ENCODE measurements at places on chromosomes 2 and 18.

- DNase-seq, result no peak
Observed at GRCh38 chr18:58806826-58807714, 57.6 kb upstream of the ZNF532 start.

GRCh38 chr2:38619458-38620164 is 16.9 kb upstream of the HNRNPLL start:
- DNase-seq, result peak; percentile 63

DNA sequence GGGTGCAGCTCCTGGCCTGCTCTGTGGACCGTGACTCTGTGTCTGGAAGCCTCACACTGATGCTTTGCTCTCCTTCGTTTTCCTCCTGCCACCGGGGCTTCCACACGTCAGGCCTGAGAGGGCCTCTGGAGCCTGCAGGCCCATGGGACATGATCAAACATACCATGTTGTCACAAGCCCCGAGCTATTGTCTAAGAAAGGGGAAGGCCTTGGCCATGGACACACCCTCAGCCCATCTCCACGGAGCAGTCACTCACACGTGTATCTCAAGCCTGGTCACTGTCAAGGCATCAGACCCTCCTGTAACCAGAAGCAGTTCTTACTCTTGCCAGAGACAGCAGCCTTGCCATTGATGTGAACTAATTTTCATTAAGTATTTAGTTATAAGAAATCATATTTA is 814.1 kb upstream of the SALL3 start:
- DNase-seq, result no peak

- DNase-seq, result no peak
Observed at GRCh38 chr2:205169464-205169863, 512.8 kb upstream of the NRP2 start.

DNA sequence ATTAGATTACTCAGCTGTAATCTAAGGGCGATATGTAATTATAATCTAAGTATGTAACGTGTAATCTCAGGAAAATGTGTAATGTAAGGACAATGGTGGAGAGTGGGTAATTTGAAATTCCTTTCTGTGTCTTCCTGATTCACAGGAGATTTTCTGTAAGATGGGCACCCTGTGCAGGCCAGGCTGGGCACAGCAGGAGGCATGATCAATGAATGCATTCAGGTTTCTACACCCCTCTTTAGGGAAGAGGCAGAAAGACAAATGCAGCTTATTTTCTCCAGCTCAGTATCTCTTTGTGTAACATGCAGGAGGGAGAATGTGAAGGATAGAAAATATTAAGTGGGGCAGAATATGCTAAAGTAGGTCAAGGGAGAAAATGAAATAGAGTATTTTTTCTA is 320.1 kb downstream of the PIK3C3 start:
- no peak for DNase-seq

GRCh38 chr2:75634945-75635344 is 11.6 kb upstream of the MRPL19 start:
- DNase-seq, result no peak

DNA sequence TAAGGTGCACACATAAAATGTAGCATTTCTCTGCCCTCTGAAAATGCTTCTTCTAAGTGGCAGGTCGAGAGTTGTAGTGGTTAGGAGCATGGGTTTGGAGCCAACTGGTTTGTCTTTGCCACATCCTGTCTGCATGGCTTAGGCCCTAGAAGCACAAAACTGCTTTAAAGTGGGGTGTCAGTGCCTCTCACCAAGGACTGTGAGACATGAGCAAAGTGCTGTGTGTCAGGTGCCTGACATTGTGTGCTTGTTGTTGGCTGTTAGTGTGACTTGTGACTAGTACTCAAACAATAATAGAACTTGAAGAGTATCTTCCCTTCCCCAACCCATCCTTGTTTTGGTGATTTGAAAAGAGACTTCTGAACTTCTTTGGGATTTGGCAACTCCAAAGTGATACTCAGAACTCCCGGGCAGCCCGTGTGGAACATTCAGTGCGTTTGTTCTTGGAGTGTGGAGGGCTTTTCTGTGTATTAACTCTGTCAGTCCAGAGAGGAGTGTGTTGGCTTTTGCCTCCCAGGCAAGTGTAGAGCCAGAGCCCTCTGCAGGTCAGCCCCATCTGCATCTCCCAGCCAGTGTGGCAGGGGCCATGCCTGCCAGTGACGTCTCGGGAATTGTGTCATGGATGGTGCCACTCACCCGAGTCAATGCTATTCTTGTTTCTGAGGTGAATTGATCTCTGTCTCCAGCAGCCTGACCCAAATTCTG is 5.0 kb downstream of the MGAT5 start:
- DNase-seq, result no peak

GRCh38 chr18:71707985-71708500 is 836.1 kb downstream of the CBLN2 start:
- DNase-seq, result peak; percentile 4

DNA sequence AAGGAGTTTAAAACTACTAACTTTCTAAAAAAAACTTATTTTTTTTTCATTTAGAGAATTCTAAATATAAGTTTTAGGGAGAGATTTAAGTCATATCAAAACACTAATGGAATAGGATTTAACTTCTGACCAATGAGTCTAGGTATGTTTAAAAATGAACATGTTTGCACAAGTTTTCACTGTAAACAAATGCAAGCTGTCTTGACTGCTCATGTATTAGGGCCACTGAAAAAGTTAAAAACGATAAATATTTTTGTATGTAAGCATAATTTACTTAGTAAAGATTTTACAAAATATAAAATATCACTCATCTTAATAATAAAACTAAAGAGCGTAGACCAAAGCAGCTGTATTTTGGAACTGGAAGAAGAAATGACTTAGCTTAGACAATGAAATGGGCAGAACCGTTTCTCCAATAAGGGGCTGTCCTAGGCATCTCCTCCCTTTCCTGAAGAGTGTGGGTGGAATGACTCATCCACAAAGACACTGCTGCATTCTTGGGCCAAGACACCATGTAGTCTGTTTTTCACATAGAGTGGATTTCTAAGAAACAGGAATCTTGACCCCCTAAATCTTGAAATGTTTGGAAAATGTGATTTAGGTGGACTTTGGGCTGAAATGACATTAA is 118.8 kb downstream of the MEP1B start:
- peak; percentile 92 for DNase-seq

DNA sequence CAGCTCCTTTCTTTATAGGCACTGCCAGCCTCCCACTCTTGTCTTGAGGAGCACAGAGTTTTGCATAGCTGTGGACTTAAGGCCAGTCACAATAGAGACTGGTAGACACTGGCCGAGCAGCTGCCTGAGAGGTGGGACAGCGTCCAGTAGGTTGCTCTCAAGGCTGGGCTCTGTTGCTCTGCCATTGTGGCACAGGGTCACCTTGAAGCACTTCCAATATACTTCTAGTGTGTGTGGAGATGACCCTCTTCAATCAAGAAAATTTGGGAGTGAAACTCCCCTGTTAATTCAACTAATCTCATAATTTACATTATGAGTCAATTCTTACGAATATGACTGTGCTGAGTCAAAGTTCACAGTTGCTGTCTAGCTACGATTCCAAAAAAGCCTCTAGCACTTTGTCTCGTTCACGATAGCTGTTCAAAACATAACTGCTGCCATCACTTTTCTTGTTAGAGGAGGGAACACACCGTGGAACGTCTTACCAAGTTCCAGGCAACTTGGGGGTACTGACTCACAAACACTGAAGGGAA is 636.2 kb downstream of the EPHA4 start:
- DNase-seq, result no peak

GRCh38 chr2:169702996-169703395 is 8.7 kb downstream of the PHOSPHO2 start:
- peak; percentile 16 for DNase-seq

- peak; percentile 73 for DNase-seq
Observed at GRCh38 chr2:70094978-70095719, 7.9 kb downstream of the PCBP1 start.

DNA sequence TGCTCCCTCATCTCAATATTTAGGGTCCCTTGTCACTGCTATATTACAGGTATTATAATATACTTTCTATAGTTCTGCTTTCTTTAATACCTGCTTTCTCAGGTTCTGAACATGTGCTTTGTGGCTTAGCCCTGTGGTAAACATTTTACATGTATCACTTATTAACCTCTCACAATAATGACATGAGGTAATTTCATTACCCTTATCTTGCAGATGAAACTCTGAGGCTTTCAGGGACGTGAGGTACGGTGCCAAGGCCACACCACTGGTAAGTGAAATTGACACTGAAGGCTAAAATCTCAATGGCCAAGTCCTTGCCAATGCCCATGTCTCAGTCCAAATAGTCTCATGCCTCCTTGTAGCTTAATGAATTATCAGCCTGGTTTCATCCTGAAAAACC is 21.7 kb downstream of the LINC00305 start:
- DNase-seq, result no peak

- no peak for DNase-seq
Observed at GRCh38 chr18:31595121-31595771, 3.6 kb downstream of the TTR start.

DNA sequence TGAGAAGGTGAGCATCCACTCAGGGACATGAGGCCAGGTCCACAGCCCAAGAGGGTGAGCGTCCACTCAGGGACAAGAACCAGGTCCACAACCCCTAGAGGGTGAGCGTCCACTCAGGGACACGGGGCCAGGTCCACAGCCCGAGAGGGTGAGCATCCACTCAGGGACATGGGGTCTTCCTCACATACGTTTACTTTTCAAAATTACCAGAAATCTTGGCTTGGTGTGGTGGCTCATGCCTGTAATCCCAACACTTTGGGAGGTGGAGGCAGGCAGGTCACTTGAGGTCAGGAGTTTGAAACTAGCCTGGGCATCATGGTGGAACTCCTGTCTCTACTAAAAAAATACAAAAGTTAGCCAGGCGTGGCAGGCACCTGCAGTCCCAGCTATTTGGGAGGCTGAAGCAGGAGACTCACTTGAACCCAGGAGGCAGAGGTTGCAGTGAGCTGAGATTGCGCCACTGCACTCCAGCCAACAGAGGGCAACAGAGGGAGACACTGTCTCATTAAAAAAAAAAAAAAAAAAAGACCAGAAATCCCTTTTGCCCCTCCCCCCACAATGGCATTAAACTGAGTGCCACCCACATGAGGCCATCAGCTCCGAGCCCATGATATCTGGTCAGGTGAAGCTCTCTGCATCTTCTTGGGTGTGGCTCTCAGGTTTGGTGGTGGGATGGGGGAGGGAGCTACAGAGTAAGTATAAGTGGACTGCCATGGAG is 9.0 kb upstream of the MBP start:
- DNase-seq, result no peak

- no peak for DNase-seq
Observed at GRCh38 chr2:228987441-228988155, 283.5 kb downstream of the PID1 start.

DNA sequence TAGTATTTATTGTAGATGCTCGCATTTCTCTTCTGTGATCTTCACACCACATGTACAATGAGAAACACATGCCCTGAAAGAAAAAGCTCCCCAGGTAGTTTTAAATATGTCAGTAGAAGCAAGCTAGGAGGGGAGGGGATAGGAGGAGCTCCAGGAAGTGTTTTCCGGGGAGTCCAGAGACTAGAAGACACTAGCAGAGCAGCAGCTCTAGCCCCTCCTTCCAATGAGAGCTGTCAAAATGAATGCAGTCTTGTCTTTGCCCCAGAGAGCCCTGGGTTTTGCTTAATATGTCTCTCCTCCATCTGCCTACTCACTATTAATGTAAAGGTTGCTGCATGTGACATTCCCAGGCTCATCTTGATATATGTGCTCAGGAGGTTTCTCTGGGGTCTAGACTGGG is 462.6 kb upstream of the SOX11 start:
- no peak for DNase-seq

DNA sequence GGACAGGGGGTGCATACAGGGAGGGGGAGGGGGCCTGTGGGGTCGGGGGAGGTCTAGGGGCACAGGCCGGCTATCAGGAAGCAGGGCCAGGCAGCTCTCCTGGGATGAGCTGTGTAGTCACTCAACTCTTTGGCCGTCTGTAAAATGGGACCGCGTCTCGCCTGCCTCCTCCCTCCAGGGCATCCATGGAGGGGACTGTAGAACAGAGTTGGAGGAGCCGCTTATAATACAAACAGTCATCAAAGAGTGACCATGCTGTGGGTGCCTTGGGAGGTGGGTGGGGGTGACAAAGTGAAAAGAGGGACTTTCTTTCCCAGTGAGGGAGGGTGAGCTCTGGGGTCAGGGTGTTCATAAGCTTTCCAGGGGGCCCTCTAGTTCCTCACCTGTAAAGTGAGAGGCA is 169.6 kb upstream of the HAAO start:
- no peak for DNase-seq

DNA sequence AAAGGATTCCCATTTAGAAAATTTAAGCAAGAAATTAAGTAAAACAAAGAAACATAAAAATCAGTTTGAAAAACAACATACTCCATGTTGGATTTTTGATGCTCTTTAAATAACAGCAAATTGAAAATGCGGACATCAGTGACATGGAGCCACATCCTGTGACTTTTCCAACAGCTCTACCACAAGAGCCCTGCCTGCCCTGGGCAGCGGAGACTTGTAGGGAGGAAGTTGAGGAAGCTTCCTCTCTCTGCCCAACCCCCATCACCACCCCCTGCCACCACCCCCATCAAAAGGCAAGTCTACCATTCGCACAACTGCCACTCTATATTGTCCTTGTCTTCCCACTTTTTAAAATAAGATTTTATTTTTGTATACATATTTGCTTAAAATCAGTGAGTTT is 32.8 kb upstream of the DAPL1 start:
- no peak for DNase-seq

- no peak for DNase-seq
Observed at GRCh38 chr2:59308108-59308507, 1067.0 kb upstream of the FANCL start.

GRCh38 chr2:220937245-220937644 is 634.9 kb downstream of the EPHA4 start:
- no peak for DNase-seq

GRCh38 chr2:53609551-53609950 is 158.1 kb upstream of the CHAC2 start:
- no peak for DNase-seq

GRCh38 chr2:70514612-70515055 is 39.0 kb downstream of the TGFA start:
- DNase-seq, result no peak

DNA sequence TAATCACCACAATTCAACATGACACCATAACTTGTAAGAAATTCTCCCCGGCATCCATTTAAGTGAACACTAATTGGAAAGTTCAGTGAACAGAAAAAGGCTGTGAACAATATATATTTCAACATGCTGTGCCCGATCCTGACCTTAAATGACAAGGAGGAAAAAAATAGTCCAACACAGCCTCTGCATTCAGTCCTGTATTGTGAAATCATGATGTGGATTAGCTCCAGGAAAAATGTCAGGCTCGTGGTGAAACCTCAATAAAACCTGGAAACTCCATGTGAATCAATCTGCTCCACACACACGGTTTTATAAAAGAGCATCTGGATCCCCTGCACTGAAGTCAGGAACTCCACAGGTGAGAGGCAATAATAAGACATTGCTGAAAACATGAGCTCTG is 145.4 kb upstream of the SPOPL start:
- peak; percentile 82 for DNase-seq

GRCh38 chr2:22855761-22856184 is 529.2 kb upstream of the KLHL29 start:
- DNase-seq, result no peak

- no peak for DNase-seq
Observed at GRCh38 chr2:208490492-208490891, 83.9 kb downstream of the PTH2R start.
